Cardiac septum (tissue), 1 donor: ENCODE measurements at places on chromosomes 11 and 22. TPM values are rescaled to one million over a fixed set of nuclear protein-coding genes. Genes with fewer than 3 reads are reported as not detected.
A peak's percentile ranks its signal among the peaks of the same experiment; 100 is the strongest.

DNA sequence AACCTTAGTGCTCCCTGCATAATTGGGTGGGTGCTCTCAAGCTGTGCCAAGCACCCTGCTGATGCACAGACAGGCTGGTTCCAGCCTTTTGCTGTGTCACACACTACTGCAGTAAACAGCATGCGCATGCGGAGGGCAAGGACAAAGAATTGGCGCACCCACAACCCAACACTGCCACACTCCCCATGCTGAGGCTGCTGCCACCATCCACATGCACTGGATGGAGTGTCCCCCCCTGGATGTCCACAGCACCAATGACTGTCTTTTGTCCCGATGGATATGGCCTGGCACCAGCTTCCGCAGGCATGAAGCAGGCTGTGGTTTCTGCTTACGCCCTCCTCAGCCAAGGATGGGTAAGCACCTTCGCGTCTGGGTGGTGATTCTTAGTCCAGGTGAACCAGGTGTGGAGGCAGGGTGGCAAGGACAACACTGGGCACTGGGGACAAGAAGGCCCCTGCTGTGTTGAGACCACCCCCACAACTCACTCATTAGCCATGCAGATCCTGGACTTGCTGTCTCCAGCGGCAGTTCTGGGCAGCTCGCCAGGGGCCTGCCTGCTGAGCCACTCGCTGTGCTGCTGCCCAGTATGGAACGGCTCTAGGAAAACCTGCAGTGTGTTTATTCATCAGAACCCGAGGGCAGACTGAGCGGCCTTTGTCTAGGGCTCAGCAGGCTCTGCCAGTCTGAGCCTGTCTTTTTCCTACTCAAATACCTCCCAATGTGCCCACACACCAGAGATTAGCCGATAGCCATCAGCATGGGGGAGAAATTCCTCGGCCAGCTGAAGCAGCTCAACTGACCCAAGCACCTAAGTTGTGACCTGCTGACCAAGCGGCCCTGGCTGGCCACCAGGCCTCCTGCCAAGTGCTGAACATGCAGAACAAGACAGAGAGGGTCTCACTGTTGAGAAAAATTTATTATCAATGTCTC lies 8.2 kb upstream of the NAP1L4 start:
- DNase-seq = peak; percentile 86

DNA sequence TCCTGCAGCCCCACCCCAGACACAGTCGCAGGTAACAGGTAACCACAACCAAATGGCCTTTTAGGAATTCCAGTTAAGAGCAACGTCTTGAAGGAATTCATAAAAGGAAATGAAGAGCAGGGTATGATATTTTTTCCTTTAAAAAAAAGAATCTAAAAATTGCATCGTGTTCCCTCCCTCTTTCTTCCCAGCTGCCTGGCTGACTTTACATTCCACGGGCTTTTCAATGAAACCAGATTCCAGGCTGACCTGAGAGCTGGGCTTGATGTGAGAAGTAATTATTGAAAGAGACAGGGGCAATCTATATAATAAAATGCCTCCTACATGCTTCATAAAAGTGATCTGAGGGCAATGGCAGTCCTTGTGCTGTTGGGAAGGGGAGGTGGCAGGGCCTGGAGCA lies 57.3 kb upstream of the EIF3D start:
- DNase-seq = no peak

DNA sequence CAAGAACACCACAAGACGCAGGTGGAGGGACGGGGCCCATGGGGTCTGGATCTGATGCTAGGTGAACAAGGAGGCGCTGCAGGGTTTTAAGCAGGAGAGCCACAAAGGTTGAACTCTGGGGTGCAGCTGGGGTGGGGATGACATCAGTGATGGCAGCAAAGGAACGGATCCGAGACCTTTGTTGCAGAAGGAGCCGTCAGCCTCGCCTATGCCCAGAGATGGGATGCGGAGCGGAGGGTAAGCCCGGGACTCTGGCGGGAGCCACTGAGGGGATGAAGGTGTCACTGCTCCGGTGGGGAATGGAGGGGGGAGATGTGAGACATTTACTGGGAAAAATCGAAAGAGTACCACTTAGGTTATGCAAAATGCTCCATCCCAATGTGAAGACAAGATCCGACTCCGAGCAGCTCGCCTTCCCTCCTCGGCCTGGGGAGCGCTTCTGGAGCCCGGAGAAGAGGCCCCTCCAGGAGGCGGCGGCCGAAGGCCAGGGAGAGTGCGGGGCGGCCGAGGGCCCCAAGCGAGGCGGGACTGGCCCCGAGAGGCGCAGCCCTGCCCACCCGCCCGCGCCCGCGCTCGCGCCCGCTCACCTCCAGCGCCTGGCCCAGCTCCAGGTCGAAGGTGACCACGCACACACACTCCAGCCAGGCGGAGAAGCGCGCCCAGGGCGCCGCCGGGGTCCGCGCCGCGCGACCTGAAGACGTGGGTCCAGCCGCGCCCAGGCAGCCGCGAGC lies 422 bp downstream of the DENND6B start:
- DNase-seq = no peak

DNA sequence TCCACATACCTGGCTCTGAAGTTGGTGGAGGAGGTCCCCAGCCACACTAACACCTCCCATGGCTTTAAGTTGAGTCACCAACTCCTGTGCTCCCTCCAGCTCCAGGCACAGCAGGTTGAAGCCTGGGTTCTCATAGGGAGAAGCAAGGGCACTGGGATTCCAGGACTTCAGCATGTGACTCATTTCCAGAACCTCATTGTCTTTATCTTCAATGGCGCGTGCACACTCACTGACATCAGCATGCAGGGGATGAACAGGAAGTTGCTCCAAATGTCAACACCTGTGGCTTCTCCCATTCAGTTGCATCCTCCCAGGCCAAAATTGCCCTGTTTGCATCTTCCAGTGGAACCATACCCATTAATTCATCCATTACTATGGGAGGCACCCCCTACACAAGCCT lies 5.8 kb upstream of the UBQLNL start:
- no peak for DNase-seq

GRCh38 chr11:35035894-35036408 lies 103.0 kb upstream of the CD44 start:
- DNase-seq = no peak

GRCh38 chr11:67996622-67997474 lies 7.0 kb downstream of the UNC93B1 start:
- DNase-seq = no peak

DNA sequence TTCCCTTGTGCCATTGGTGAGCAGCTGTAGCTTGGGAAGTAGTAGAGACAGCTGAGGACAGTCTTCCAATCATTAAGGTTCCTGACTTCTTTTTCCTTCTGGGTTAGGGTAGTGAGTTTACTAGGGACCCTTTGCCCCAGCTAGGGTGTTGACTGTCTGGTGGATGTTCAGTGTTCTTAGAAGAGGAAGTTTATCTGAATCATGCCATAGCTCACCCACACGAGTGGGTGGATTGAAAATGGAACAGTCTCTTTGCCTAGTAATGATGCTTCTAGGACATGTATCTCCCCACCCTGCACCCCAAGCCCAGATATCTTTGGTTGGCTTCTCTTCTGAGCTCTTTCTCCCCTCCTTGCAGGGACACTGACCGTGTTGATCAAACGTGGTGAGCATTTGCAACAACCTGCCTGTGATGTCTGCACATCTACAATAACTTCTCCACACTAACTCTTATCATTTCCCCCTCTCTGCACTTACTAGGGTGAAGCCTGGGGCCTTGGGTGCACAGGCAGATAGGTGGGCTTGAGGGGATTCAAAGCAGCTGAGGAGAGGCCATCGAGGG lies 57.1 kb upstream of the HORMAD2 start:
- DNase-seq = no peak

DNA sequence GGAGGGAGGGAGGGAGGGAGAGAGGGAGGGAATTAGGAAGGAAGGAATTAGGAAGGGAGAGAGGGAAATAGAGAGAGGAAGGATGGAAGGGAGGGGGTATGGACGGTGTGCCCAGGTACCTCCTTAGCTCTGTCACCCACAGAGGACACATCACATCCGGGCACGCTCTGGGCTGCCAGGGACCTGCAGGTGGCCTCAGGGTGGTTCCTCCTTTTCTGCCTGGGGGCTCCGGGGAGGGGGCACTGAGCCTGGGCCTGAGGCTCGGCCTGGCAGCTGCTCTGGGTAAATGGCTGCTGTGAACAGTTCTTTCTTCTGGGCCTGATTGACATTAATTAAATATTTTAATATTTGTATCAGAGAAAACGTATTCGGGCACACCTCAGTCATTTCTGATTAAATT lies 733.5 kb downstream of the BRD1 start:
- DNase-seq = no peak

DNA sequence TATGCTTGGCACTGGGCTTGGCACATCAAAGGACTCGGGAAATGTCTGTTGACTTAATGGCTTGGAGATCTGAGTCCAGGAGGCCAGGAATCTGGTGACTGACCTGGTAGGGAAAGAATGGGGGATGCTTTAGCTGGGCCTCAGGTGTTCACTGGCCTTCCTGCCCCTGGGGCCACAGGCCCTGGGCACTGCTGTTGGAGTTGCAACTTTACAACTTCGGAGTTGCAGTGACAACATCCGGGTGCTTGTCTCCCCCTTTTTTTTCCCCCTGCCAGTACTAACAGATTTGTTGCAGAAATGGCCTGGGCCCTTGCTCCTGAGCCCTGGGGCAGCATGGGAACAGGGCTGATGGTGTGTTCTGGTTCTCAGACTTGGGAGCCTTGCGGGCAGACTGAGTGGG lies 23.8 kb downstream of the OSBP2 start:
- DNase-seq = no peak

GRCh38 chr22:38878001-38878400 lies 6.0 kb upstream of the CBX6 start:
- DNase-seq = peak; percentile 27

CSNK1E gene
- total RNA-seq = 95.7 TPM

TRIM29 gene
- not detected for total RNA-seq

GPR83 gene
- not detected for total RNA-seq

NUDT22 gene
- total RNA-seq = 75.0 TPM

PRG2 gene
- total RNA-seq = not detected

SLC7A4 gene
- not detected for total RNA-seq

SMC1B gene
- not detected for total RNA-seq
